ENCODE measurements at places on chromosomes 11 and 22. TPM values are rescaled to one million over a fixed set of nuclear protein-coding genes. Genes with fewer than 3 reads are reported as not detected.

APOBEC3B gene
- polyA plus RNA-seq = 0.40 TPM

GRCh38 chr11:16338393-16338792, 18.0 kb downstream of the SOX6 start:
- H3K4me1 ChIP-seq = no peaks in the 10 kb centered on the region
- H3K27me3 ChIP-seq = no peaks in the 10 kb centered on the region
- DNase-seq = no peak
- H3K4me3 ChIP-seq = no peak overlapping the region
- H3K27ac ChIP-seq = no peak overlapping the region

DNA sequence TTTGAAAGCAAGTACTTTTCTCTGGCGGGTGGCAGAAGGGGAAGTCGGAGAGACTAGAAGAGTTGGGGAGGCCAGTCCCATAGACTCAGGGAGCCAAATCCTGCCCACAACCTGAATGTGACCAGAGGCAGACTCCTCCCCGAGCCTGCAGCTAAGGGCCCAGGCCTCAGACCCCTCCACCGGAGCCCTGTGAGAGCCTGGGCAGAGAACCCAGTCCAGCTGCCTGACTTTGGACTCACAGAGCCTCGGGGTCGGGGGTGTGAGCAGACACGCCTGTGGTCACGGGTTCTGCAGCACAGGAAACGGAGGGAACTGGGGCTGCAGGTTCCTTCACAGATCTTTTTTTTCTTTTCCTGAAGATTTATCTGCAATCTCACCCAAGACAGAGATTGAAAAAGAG, 312.3 kb downstream of the CTTN start:
- DNase-seq = no peak
- H3K4me3 ChIP-seq = no peak overlapping the region
- no peak overlapping the region for H3K27ac ChIP-seq
- no peaks in the 10 kb centered on the region for H3K36me3 ChIP-seq
- H3K4me1 ChIP-seq = no peaks in the 10 kb centered on the region
- H3K27me3 ChIP-seq = no peaks in the 10 kb centered on the region

SESN3 gene
- polyA plus RNA-seq = 1.1 TPM

PKDREJ gene
- polyA plus RNA-seq = not detected

- H3K4me1 ChIP-seq = peaks cover 60% of the 10 kb centered on the region
- peak overlapping the region; percentile 4 for H3K4me3 ChIP-seq
- peaks cover 13% of the 10 kb centered on the region for H3K36me3 ChIP-seq
Measured at GRCh38 chr11:1307163-1307870, 2.1 kb downstream of the TOLLIP start.

NKAPD1 gene
- polyA plus RNA-seq = 9.4 TPM

PPP6R2 gene
- 74.5 TPM for polyA plus RNA-seq

POTEH gene
- polyA plus RNA-seq = not detected

SYNGR1 gene
- polyA plus RNA-seq = 39.6 TPM

VWA5A gene
- polyA plus RNA-seq = 8.8 TPM

DNA sequence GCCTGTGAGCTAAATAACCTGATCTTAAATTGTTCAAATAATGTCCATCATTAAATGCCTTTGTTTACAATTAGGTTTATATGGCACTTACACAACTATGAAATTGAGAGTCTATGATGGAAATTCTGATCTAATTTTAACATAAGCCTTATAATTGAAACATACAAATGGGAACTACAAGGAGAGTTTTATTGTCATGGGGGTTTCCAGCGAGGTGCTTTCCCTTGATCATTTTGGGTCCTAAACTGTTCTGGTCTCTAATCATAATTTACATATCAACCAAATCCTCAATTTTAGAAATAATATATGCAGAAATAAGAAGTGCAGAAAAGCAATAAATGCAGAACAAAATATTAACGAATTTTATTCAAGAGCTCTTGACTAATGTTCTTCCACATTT, 44.9 kb downstream of the RRAS2 start:
- H3K4me1 ChIP-seq = no peaks in the 10 kb centered on the region
- H3K4me3 ChIP-seq = no peak overlapping the region
- DNase-seq = no peak
- H3K27ac ChIP-seq = no peak overlapping the region

GRCh38 chr11:86575927-86576326, 96.5 kb downstream of the ME3 start:
- H3K27me3 ChIP-seq = no peaks in the 10 kb centered on the region
- no peak for DNase-seq
- H3K4me1 ChIP-seq = no peaks in the 10 kb centered on the region
- no peak overlapping the region for H3K4me3 ChIP-seq
- no peaks in the 10 kb centered on the region for H3K36me3 ChIP-seq
- H3K27ac ChIP-seq = no peak overlapping the region

DNA sequence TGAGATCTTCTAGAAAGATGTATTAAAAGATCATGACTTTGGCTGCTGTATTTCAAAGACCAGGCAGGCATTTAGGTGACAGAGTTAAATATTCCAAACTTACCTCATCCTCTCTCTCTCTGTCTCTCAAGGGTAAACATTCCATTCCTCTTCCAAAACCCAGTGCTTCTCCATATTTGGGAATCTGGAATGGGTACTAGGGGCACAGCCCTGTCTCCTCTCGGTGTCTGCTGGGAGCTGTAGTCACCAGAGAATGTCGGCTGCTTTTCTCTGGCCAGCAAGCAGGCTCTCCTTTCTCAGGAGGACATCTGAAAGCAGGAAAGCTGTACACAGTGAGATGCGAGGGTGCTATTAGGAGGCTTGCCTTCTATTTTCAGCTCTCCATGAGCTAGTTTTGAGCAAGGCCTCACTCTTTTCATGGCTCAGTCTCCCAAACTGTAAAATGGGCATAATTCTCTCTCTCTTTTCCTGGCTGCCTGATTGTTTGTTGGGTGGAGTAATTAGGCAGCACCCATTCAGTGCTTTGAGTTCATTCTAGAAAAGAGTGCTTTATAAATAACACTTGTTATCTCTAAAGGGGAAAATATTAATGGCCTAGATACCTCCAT, 9.3 kb upstream of the PEX26 start:
- no peaks in the 10 kb centered on the region for H3K27me3 ChIP-seq
- no peaks in the 10 kb centered on the region for H3K4me1 ChIP-seq
- DNase-seq = no peak
- H3K27ac ChIP-seq = no peak overlapping the region

DNA sequence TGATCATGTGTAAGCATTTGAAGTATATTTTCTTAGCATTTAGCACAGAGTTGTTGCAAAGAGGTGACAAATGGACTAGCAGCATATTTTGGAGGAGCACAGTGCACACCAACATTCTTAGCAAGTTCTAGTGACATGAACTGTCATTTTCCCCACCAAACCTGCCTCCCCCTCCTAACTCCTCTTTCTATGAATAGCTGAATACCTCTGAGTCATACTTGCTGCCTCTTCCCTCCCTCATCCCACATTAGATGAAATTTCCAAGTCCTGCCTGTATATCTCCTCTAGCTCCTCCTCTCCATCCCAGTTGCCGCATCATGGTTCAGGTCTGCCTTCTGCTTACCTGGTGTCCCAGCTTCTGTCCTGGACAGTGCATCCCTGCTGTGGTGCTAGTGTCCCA, 7.2 kb downstream of the OSBP2 start:
- no peak overlapping the region for H3K4me3 ChIP-seq
- no peaks in the 10 kb centered on the region for H3K27me3 ChIP-seq
- no peaks in the 10 kb centered on the region for H3K36me3 ChIP-seq
- DNase-seq = no peak
- H3K4me1 ChIP-seq = no peaks in the 10 kb centered on the region

CCDC73 gene
- 0.09 TPM for polyA plus RNA-seq

MN1 gene
- polyA plus RNA-seq = 0.24 TPM

- DNase-seq = no peak
- no peaks in the 10 kb centered on the region for H3K27me3 ChIP-seq
- H3K4me1 ChIP-seq = peaks cover 38% of the 10 kb centered on the region
- no peak overlapping the region for H3K4me3 ChIP-seq
Measured at GRCh38 chr11:132095230-132096131, 725.1 kb downstream of the NTM start.

DNA sequence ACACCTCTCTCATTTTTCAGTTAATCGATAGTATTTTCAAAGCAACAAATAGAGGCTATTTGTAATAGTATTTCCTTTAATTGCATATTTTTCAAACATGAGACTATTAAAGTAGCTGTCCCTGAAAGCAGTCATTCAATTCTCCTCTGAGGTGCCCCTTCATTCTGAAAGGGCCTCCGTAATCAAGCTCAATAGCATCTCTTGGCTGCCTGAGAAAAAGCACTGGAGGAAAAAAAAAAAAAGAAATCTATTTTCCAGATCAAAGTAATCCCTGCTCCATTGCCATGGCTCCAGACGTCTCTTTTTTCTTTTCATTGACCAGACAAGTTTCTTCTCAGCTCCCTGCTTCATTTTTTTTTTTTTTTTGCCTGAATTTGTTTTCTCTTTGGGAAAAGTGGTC, 154.5 kb upstream of the BLID start:
- H3K4me3 ChIP-seq = no peak overlapping the region
- H3K4me1 ChIP-seq = peaks cover 7% of the 10 kb centered on the region
- DNase-seq = no peak
- H3K27ac ChIP-seq = no peak overlapping the region
- no peaks in the 10 kb centered on the region for H3K36me3 ChIP-seq

DNA sequence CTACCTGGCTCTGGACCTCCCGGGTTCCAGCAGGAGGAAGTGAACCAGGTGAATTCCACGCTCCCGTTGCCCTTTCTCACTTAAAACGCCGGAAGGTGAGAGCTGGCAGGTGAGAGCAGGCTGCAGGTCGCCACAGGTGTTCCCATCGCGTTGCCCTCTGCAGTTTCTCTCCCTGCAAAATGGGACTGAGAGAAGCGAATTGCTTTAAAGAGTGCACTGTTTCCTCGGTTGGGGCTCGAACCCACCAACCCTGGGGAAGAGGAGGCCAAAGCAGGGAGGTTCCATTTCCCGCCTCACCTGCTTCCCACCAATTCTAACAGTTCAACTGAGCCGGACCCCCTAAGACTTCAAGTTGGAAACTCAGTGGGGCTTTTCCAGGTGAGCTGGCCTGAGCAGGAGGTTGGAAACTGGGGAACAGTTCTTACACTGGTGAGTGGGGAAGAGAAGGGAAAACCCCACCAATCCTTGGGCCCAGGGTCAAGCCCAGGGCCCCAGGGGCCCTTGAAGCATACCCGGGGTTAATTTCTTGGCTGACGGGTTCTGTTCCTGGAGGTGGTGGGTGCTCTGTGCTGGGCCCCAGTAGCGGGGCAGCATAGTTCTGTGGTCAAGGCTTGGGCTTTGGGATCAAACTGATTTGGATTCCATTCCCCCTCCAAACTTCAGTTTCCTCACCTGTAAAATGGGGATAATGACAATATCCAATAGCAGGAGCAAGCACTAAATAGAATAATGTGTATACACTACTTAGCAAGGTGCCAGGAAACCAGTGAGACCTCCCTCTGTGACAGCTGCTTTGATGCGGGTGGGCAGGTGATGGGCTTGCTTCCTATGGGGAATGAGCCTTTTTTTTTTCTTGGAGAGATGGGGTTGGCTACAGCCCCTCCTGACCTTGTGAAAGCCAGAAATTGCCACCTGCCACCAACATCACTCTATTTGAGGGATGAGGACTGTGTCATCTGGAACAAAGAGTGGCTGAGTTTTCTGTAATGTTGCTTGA, 788 bp downstream of the CD82 start:
- peak overlapping the region; percentile 76 for H3K4me3 ChIP-seq
- peaks cover 69% of the 10 kb centered on the region for H3K4me1 ChIP-seq
- H3K27me3 ChIP-seq = no peaks in the 10 kb centered on the region
- peak overlapping the region; percentile 66 for H3K27ac ChIP-seq

CD6 gene
- 0.09 TPM for polyA plus RNA-seq

TSSK2 gene
- not detected for polyA plus RNA-seq

FOLR1 gene
- polyA plus RNA-seq = not detected

- H3K4me1 ChIP-seq = peaks cover 9% of the 10 kb centered on the region
- H3K36me3 ChIP-seq = no peaks in the 10 kb centered on the region
- H3K4me3 ChIP-seq = no peak overlapping the region
- H3K27ac ChIP-seq = no peak overlapping the region
- DNase-seq = no peak
- peaks cover 6% of the 10 kb centered on the region for H3K27me3 ChIP-seq
Measured at GRCh38 chr11:297586-298405, 1.5 kb downstream of the IFITM5 start.

GRCh38 chr22:22836635-22837034, 51.0 kb upstream of the IGLL5 start:
- H3K4me3 ChIP-seq = no peak overlapping the region
- H3K27me3 ChIP-seq = no peaks in the 10 kb centered on the region
- H3K27ac ChIP-seq = no peak overlapping the region
- no peaks in the 10 kb centered on the region for H3K36me3 ChIP-seq
- H3K4me1 ChIP-seq = peaks cover 33% of the 10 kb centered on the region
- peak; percentile 57 for DNase-seq

TMEM184B gene
- 17.5 TPM for polyA plus RNA-seq

DNA sequence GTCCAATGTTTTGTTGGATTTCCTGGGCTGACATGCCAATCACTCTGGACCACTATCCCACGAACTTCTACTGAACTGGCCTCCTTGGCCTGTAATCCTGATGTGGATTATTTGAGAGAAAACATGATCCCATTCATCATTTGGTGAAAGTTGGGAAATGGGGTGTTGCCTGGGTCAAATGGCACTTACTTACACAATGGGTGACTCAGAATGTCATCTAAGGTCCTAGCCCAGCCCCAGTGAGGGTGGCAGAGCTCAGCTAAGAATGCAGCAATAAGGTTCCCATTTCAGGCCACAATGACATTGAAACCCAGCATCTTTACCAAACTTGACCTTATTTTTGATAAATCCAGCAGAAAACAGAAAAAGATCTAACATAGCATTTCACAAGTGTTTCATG, 8.0 kb upstream of the DSCAML1 start:
- peaks cover 54% of the 10 kb centered on the region for H3K4me1 ChIP-seq
- H3K27me3 ChIP-seq = peaks cover 9% of the 10 kb centered on the region
- DNase-seq = peak; percentile 93
- peak overlapping the region; percentile 85 for H3K27ac ChIP-seq
- H3K36me3 ChIP-seq = no peaks in the 10 kb centered on the region

DNAJB13 gene
- not detected for polyA plus RNA-seq

GRCh38 chr11:35825386-35825785, 118.5 kb upstream of the LDLRAD3 start:
- no peak overlapping the region for H3K4me3 ChIP-seq
- no peak for DNase-seq
- H3K27me3 ChIP-seq = no peaks in the 10 kb centered on the region
- no peaks in the 10 kb centered on the region for H3K36me3 ChIP-seq
- peaks cover 6% of the 10 kb centered on the region for H3K4me1 ChIP-seq
- no peak overlapping the region for H3K27ac ChIP-seq

DNA sequence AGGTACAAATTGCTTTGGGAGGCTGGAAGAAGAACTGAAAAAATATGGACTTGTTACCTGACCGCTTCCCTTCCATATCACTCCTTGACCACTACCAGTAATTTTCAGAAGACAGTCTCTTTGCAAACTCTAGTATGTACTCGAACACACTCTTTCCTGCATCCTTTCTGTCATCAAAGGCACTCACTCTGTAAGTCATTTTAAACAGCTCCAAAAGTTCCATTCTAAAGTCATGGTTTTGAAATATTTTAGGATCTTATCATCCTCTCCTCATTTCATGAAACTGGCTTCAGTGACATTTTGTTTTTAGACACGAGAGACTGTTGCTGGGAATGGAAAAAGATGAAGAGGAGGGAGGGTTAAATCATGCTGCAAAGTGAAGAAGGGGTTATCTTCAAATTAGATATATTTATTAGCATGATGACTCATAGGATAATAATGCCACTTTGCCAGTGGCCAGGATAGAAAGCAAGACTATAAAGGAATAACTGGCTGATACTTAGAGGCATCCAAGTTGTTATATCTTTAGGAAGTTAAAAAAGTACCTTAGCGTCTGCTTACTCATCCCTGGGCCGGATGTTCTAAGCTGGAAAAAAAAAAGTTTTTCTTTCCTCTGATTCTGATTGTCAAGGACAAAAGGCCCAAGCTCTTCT, 549.3 kb downstream of the METTL15 start:
- H3K36me3 ChIP-seq = no peaks in the 10 kb centered on the region
- DNase-seq = no peak
- no peaks in the 10 kb centered on the region for H3K4me1 ChIP-seq
- no peaks in the 10 kb centered on the region for H3K27me3 ChIP-seq
- no peak overlapping the region for H3K4me3 ChIP-seq
- no peak overlapping the region for H3K27ac ChIP-seq

XNDC1N gene
- polyA plus RNA-seq = 0.80 TPM

Measured in CD14-positive monocyte (primary cell).